ENCODE measurements at places on chromosomes 5 and 9.

DNA sequence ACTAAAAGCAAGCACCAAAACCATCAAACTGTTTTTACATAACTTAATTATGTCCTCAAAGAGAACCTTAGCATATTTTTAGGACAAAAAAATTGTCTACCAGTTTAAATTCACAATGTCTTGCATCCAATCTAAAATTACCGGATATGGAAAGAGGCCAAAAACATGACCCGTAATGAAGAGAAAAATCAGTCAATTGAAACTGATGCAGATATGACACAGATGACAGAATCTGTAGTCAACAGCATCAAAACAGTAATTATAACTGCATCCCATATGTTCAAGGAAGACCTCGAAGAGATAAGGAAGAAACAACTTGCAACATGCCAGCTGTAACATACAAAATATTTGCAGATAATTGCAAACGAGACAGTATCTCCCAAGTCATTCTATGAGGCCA lies 473.2 kb downstream of the SEMA5A start:
- DNase-seq, result no peak

- no peak for DNase-seq
These were observed 154.5 kb downstream of the CWC27 start for GRCh38 chr5:64923151-64923685.

DNA sequence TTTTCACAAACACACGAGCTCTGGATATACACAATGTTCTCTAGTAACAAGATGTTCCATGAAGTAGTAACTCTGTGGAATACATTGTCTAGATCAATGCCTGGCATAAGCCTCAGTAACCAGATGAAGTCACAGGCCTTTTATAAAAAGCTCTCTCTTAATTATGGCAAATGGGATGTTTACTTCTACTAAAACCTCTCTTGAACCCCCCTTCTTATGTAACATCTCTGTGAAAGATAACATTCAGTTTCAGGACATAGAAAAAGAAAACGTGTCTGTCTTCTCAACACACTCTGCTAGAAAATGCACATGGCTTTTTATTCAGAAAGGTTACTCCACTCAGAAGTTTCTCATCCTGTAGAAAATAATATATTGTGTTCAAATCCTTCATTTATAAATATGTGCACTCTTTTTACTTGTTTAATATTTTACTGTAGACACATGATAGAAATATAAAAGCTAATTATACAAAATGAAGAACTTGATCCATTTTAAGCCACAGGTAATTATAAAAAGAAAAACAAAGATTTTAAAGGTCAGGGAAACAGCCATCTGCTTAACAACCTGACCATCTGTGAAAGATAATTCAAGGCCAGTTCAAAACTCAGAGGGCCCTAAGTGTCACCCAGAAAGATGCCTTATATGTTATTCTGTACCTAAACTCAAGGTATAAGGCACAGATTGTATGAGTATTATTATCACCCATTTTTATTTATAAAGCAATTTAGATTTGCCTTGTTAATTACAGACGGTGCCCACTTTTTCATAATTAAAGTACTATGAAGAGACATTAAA lies 812.0 kb downstream of the CDH18 start:
- DNase-seq, result no peak

GRCh38 chr5:79845448-79846197 lies 145.4 kb downstream of the MTX3 start:
- no peak for DNase-seq

GRCh38 chr5:62538017-62538942 lies 40.3 kb upstream of the LRRC70 start:
- DNase-seq, result no peak
